HT1080 (cell line): ENCODE measurements at places on chromosomes 11 and 22. TPM values are rescaled to one million over a fixed set of nuclear protein-coding genes. Genes with fewer than 3 reads are reported as not detected.

Gene C22orf42
- not detected in 2 replicates for total RNA-seq

GRCh38 chr11:22780952-22781593 lies 48.5 kb downstream of the SVIP start:
- DNase-seq = no peak

Gene ANO9
- not detected in 2 replicates for total RNA-seq

- peak; percentile 56 for DNase-seq
These were observed 5.7 kb upstream of the SULT4A1 start for GRCh38 chr22:43867839-43868635.

- DNase-seq = no peak
These were observed 14.6 kb downstream of the KCNJ1 start for GRCh38 chr11:128852327-128853023.

- no peak for DNase-seq
These were observed 800 bp downstream of the KCTD21 start for GRCh38 chr11:78187366-78188285.

Gene SHANK2
- total RNA-seq = 0.02 TPM in 1 of 2 replicates, not detected in the other

Gene PGR
- 0.74 and 0.77 TPM in 2 replicates for total RNA-seq

- DNase-seq = peak; percentile 58
These were observed 26.9 kb downstream of the POLR3H start for GRCh38 chr22:41517172-41518047.

- DNase-seq = no peak
These were observed 17.7 kb downstream of the ELFN2 start for GRCh38 chr22:37409459-37410050.

- DNase-seq = no peak
These were observed 280.8 kb downstream of the KIRREL3 start for GRCh38 chr11:126719740-126720139.

DNA sequence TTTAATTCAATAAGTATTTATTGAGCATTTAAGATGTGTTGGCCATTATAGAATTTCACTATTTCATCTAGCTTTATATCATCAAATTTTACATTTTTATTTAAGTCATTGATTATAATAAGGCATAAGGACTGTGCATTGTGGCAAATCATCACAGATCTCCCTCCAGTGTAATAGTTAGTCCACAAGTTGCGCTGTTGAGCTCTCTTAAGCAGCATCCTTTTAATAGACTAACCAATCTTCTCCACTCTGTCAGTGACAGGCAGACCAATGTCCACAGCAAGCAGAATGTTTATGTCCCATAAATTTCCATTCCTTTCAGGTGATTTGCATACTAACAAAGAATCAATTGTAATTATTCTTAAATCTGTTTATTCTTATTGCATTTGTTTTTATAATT lies 595.3 kb upstream of the CCDC90B start:
- no peak for DNase-seq

DNA sequence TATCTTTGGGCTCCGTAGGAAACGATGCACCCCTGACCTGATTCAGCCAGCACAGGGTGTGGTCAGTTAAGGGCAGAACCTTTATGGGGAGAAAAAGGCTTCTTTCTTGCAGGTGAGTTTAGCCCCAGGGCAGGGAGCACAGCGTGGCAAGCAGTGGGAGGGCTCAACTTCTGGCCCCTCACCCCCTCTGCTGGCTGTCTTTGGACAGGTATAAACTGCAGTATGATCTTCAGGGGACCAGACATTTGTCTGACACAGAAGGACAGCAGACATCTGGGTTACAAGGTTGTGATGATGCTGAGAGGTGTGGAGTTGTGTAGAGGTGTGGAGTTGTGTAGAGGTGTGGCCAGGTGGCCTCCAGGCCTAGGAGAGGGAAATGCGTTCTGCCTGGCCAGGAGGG lies 324.0 kb upstream of the PLET1 start:
- DNase-seq = no peak

Gene TBX10
- total RNA-seq = not detected in 2 replicates

Gene ST14
- total RNA-seq = 0.07 and 0.31 TPM in 2 replicates

Gene APOBEC3B
- total RNA-seq = 6.5 and 13.1 TPM in 2 replicates

GRCh38 chr22:44213489-44214043 lies 32.8 kb downstream of the PARVG start:
- no peak for DNase-seq

GRCh38 chr11:26974069-26974783 lies 19.7 kb upstream of the FIBIN start:
- no peak for DNase-seq

Gene SPINDOC
- 32.8 and 40.6 TPM in 2 replicates for total RNA-seq

- no peak for DNase-seq
These were observed 13.8 kb downstream of the OLFML1 start for GRCh38 chr11:7499081-7499480.

Gene DRD4
- total RNA-seq = 0.31 and 0.50 TPM in 2 replicates

GRCh38 chr22:42697542-42698013 lies 23.1 kb downstream of the A4GALT start:
- peak; percentile 86 for DNase-seq

Gene NOX4
- total RNA-seq = 12.5 and 16.6 TPM in 2 replicates
